ENCODE measurements at places on chromosomes 11 and 22.

GRCh38 chr22:23281406-23282088 lies 101.2 kb downstream of the BCR start:
- DNase-seq, result peak; percentile 84

- no peak for DNase-seq
Observed at GRCh38 chr11:17648528-17648927, 70.8 kb upstream of the MYOD1 start.

DNA sequence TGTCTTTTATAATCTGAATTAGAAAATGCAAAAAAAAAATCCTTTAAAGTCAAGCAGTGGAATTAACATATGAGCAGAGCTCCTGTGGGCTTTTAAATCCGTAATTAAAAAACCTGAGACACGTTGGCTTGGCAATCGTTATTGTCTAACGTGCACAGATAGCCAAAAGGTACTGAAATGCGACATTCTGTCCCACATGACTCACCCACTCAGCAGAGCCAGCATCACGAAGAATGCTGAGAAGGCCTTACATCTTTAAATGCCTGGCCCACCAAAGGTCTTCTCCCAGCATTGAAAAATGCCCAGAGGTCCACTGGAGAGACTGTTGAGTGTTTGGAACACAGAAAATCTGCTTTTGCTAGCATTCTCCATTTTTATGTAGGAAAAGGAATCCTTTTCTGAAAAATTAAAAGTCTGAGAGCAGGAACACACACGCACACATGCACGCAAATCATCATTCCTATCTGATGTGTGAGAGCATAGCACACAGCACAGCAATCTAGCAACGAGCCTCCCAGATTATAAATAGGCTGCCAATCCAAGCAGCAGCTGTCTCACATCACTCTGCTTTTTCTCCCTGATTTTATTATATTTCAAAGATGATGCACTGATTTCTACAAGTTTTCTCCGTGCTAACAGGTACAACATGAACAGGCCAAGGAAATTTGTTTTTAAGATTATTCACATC lies 94.5 kb downstream of the PHF21A start:
- no peak for DNase-seq

GRCh38 chr11:132358573-132358953 lies 988.1 kb downstream of the NTM start:
- no peak for DNase-seq

GRCh38 chr22:25728071-25728470 lies 13.9 kb upstream of the MYO18B start:
- DNase-seq, result no peak

- DNase-seq, result no peak
Observed at GRCh38 chr11:64276653-64277431, 7.6 kb downstream of the BAD start.

GRCh38 chr11:81874635-81875034 lies 859.0 kb downstream of the FAM181B start:
- no peak for DNase-seq

- DNase-seq, result no peak
Observed at GRCh38 chr11:14451825-14452224, 47.8 kb downstream of the COPB1 start.

GRCh38 chr11:65571940-65572339 lies 398 bp upstream of the FAM89B start:
- no peak for DNase-seq

DNA sequence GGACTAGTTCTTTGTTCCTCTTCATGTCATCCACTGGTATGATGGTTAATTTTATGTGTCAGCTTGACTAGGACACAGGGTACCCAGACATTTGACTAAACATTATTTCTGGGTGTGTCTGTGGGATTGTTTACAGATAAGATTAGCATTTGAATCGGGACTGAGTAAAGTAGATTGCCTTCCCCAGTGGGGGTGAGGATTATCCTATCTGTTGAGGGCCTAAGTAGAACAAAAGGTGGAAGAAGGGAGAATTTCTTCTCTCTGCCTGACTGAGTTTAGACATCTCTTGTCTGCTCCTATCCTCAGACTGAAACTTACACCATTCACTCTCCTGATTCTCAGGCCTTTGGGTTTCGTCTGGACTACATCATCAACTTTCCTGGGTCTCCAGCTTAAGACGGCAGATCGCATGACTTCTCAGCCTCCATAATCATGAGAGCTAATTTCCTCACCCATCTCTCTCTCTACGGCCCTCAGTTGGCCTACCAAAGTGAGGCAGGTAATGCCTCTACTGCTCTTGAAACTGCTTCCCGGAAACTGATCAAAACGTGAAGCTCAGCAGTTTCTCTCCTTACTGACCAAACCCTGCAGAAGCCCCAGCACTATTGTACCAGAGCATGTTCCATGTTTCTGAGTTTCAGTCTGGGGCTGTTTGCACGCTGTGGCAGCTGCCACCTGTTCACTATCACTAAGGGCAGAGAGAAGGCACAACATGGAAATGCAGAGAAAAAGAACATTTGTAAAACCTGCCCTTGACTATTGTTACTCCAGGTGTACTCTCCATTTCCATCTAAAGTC lies 95.4 kb downstream of the NXPE2 start:
- DNase-seq, result no peak

DNA sequence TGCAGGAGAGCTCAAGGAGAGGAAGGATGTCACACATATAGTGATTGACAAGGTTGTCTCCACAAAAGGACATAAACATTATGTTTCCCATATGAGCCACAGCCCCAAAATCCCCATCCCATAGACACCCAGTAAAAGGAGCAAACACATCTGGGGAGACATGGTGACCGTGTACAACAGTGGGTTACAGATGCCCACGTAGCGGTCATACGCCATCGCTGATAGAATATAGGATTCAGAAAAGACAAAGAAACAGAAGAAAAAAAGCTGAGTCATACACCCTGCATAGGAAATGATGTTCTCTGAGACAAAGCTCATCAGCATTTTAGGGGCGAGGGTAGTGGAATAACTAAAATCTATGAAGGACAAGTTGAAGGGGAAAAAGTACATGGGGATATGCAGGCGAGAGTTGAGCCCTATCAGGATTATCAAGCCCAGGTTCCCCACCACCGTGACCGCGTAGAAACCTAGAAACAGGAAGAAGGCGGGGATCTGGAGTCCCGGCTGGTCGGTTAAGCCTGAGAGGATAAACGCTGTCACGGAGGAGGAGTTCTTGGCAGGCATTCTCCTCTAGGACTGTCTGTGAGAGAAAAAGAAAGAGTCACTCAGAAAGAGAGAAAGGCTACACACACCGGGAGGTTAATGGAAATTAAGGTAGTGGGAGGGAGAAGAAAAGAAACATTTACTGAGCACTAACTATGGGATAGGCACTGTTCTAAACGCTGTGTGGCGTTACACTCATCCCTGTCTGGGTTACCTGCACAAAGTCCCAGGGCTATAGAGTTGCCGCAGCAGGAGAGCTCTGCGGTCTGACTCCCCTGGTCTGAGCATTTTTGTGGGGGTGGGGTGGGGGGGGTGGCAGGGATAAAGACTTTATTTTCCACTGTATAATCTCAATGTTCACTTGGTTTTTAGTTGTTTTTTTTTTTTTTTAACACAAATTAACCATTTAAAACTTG lies 36.1 kb upstream of the OR8B8 start:
- no peak for DNase-seq

DNA sequence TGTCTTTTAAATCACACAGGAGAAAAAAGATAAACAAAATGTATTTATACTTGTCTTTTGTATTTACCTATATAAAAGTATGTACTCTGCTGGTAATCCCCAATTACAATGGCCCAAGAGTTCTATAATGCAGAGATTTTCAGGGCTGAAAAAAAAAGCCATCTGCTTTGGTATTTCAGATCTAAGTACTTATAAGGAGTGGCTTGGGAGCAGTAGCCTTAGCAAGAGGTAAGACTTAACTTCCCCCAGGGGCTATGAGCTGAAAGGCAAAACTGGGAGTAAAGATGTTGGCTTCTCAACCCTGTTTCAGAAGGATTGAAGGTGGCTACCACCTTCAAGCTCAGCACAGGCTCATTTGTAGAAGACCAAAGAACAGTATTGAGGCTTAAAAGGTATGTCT lies 35.3 kb upstream of the EP300 start:
- no peak for DNase-seq

DNA sequence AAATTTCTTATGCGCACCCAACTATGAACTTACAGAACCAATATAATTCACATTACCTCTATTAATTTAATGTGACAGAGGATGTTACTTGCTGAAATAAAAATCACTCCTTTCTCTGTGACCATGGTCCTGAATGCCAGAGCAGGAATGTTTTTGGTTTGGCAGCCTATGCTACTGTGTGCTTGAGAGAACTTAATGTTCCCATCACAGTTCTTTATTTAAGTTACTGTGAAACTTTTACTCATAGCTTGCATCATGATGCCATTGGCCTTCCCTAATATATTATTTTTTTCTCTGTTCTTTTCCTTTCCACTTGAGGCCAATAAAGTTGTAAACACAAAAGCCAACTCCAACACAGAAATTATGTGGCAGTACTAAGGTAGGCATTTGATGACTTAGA lies 142.2 kb downstream of the FAM76B start:
- DNase-seq, result no peak

DNA sequence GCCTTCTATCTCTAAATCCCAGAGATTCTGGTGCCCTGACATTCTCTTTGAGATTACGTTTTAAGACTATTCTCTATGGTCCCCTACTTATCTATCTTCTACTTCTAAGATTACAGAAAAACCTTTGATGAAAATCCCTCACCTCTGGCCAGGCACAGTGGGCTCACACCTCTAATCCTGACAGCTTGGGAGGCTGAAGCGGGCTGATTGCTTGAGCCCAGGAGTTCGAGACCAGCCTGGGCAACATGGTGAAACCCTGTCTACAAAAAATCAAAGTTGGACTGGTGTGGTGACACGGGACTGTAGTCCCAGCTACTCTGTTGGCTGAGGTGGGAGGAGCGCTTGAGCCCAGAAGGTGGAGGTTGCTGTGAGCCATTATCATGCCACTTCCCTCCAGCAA lies 14.4 kb downstream of the NUP98 start:
- DNase-seq, result no peak

- DNase-seq, result no peak
Observed at GRCh38 chr22:25650833-25651232, 86.4 kb downstream of the GRK3 start.

- DNase-seq, result no peak
Observed at GRCh38 chr11:118900535-118901384, 17.1 kb downstream of the CXCR5 start.

DNA sequence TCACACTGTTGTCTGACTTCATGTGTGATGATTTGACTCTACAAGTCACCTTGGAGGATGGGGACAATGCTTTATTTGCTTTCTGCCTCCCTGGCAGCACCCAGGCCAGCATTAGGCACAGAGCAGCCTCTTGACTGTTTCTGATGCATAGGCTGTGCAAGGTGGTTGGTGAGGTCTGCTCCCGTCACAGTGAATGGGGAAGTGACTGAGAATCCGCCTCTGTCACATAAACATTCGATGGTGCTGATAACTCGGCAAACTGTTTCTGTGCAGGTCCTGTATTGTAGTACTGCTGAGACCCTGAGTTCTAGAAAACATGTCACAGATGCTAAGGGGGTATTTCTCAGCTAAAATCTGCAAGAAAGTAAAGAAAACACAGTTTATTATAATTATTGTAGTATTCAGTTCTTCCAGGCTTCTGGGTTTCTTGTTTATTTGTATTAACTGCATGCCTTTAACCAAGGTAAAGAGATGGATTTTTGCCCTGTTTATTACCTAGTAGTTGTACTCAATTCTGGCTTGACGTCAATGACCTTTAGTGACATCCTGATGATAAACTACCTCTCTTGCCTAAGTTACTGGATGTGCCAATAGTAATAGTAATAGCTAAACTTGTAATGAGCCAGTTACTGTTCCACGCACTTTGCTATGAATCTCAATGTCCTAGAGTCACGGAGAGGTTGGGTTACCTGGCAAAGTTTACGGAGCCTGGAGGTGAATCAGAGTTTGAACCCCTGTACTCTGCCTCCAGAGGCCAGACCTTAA lies 24.8 kb upstream of the RCN1 start:
- DNase-seq, result no peak

DNA sequence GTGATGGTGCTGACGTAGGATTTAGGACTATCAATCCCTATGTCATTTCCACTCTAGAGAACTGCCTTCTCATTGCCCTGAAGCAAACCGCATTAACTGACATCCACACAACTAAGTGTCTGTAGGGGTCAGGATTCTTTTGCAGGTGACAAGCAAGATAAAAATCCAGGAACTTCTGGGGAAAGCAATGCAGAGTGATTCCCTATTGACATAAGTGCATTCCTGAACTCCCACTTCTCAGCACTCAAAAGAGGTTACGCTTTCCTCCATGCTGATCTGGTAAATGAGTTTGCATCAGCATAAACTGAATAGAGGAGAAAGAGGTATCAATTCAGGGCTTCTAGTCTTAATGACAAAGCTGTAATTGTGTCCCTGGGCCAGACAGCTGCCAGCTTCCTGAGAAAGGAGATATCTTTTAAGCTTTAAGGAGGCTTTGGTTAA lies 224.6 kb upstream of the ISX start:
- no peak for DNase-seq

GRCh38 chr11:34653031-34653430 lies 32.1 kb downstream of the EHF start:
- no peak for DNase-seq

DNA sequence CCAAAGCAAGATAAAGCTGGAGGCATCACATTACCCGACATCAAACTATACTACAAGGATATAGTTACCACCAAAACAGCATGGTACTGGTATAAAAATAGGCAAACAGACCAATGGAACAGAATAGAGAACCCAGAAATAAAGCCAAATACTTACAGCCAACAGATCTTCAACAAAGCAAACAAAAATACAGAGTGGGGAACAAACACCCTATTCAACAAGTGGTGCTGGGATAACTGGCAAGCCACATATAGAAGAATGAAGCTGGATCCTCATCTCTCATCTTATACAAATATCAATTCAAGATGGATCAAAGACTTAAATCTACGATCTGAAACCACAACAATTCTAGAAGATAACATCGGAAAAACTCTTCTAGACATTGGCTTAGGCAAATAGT lies 50.0 kb upstream of the CLTCL1 start:
- DNase-seq, result no peak
